ENCODE measurements at places on chromosomes 2 and 18. TPM values are rescaled to one million over a fixed set of nuclear protein-coding genes. Genes with fewer than 3 reads are reported as not detected.

ARHGEF33 gene
- total RNA-seq, result 0.33 TPM

KATNAL2 gene
- 0.33 TPM for total RNA-seq

CNGA3 gene
- not detected for total RNA-seq

RAB27B gene
- 19.3 TPM for total RNA-seq

FBXO48 gene
- total RNA-seq, result 1.3 TPM

SPDYA gene
- 1.2 TPM for total RNA-seq

CERKL gene
- 2.0 TPM for total RNA-seq

ASB18 gene
- not detected for total RNA-seq

CKAP2L gene
- 32.7 TPM for total RNA-seq

All from mammary epithelial cell (primary cell).